ENCODE measurements at places on chromosomes 16 and 17. TPM values are rescaled to one million over a fixed set of nuclear protein-coding genes. Genes with fewer than 3 reads are reported as not detected.

Gene PIRT
- not detected for total RNA-seq

Gene CDH16
- not detected for total RNA-seq

Gene CRHR1
- total RNA-seq = not detected

Gene LGALS9
- 12.7 TPM for total RNA-seq

GRCh38 chr17:79159471-79159870, 84.8 kb downstream of the ENGASE start:
- DNase-seq = no peak

DNA sequence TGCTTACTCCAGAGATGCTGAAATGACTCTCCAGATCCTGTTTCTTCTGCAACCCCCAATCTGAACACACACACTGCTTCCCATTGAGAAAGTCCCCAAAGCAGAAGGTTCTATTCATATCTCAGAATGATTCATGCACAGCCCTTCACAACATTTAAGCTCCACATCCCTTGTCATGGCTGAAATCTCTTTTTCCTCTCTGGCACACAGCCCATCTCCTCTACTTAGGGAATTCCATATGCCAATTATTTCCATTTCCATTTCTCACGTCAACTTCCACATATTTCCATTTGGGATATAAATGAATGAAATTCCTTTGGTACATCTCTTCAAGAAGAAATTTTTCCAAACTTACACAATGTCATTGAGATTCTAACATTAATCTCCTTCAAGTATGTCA, 119.6 kb downstream of the CDH11 start:
- DNase-seq = no peak

GRCh38 chr16:82987767-82988166, 361.0 kb downstream of the CDH13 start:
- no peak for DNase-seq

GRCh38 chr16:64964126-64964540, 157.7 kb downstream of the CDH11 start:
- no peak for DNase-seq

DNA sequence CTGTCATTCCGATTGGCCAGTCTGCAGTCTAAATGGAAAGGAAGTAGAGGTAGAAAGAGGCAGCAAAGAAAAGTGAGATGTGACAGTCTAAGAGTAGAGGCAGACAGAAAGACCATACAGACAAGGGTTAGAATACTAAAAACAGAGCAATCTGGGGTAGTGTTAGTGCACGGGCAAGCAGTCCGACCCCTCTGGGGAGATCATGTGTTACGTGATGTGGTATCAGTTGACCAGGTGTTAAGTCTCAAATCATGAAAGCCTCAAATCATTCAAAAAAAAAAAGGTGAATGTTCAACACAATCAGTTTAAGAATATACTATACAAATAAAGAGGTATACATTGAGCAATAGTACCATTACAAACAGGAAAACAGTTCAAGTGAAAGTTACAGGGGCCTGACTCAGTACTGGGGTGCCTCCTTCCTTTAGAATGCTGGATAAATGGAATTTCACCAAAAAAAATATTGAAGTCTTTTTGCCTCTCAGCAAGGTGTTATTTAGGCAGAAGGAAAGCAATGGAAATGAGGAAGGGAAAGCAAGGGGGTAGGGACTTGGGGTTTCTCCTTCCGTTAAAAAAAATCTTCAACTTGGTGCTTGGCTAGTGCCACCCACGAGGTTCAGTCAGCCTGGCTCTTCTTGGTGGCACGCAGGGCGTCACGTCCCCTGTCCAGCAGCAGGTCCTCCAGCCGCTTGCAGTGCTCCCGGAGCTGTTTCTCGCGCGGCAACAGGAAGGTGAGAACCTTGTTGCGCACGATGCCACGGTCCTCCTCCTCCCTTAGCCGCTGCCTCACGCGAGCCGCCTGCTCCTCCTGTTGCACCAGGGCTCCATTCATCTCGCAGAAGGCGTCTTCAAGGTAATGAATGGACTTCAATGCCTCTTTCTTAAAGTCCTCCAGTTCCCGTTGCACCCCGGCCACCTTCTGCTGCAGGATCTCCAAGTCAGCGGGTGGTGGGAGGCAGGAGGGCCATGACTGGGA, 616 bp downstream of the CCDC182 start:
- no peak for DNase-seq

DNA sequence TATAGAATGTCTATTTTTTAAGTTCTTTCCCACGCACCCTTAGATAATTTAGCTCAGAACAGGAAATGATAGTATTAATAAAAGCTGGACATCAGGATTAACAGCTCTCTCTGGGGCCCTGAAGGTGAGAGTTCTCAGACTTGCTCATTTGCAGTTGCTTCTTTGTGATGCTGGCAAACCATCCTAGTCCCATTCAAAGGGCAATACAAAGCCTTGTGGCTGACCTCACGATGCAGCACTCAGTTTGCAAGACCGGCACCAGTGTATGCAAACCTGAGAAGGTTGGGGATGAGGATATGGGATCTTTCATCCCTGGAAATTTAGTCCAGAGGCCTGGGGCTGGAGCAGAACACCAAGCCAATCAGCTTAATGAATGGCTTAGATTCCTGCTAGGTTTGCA, 29.3 kb downstream of the STH start:
- no peak for DNase-seq

GRCh38 chr16:4293822-4294457, 21.1 kb upstream of the TFAP4 start:
- DNase-seq = no peak

- DNase-seq = no peak
These were observed 12.7 kb upstream of the FOXN1 start for GRCh38 chr17:28493460-28493859.

GRCh38 chr17:28216528-28216927, 102.5 kb upstream of the TMEM97 start:
- DNase-seq = no peak

GRCh38 chr16:69526831-69527655, 38.7 kb upstream of the NFAT5 start:
- no peak for DNase-seq

GRCh38 chr16:59604354-59604753, 870.2 kb upstream of the GOT2 start:
- DNase-seq = no peak

- no peak for DNase-seq
These were observed 74.4 kb downstream of the CCT6B start for GRCh38 chr17:34886831-34887230.

DNA sequence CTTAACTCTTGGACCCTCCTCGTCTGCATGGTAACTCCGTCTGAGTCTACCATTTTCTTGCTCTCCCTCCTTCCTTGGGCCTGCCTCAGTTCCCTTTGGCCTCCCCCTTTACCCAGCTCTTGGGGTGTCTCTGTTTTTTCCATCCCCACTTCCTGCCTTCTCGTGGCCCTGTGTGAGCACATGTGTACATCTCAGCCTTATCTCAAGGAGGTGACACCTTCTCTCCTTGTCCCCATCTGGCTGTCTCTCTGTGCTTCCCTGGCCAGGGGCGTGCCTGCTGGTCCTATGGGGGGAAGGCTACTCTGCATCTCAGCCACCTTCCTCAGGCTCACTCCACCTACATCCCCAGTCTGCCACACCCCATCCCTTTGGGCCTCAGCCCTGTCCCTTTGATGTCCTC, 6.6 kb downstream of the CTF1 start:
- DNase-seq = no peak

GRCh38 chr17:42766124-42766523, 5.1 kb downstream of the RAMP2 start:
- DNase-seq = no peak

DNA sequence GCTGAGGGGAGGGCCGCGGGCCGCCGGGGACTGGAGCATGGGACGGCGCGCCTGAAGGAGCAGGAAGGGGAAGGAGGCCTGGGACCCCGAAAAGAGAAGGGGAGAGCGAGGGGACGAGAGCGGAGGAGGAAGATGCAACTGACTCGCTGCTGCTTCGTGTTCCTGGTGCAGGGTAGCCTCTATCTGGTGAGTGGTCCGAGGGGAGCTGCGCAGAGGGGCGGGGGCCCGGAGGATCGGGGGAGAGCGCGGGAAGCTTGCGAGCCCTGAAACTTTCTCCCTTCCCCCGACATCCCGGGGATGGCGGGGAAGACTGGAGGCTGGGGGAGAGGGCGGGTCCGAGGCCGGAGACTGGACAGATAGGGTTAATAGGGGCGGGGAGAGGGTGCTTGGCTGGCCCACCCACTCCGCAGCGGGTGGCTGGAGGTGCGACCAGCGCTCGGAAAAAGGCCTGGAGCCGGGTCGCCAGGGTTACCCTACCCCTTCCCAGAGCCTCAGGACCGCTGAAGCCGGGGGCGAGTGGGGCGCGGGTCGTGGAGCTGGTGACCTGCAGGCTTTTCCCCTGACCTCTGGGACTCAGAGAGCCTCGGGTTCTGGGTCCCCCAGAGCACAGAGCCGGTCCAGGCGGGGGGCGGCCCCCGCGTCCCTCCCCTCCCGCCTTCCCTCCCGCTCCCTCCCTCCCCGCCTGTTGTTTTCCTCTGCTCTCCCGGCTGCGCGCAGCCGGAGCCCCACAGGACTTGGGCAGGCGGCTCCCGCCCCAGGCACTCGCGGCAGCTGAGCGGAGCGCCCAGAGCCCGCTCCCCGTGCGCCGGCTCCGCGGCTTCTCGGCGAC, 631 bp downstream of the NXPH3 start:
- no peak for DNase-seq

GRCh38 chr17:77282524-77283515, 142.1 kb downstream of the SEC14L1 start:
- DNase-seq = peak; percentile 57

GRCh38 chr16:3101018-3101840, 2.1 kb upstream of the ZSCAN10 start:
- DNase-seq = no peak

- no peak for DNase-seq
These were observed 40.5 kb downstream of the ANKRD11 start for GRCh38 chr16:89449726-89450335.

- DNase-seq = no peak
These were observed 715.0 kb upstream of the CDH8 start for GRCh38 chr16:62751218-62751617.

- no peak for DNase-seq
These were observed 99.2 kb upstream of the TMEM97 start for GRCh38 chr17:28219771-28220170.

GRCh38 chr17:79843816-79844800, 4.9 kb upstream of the CBX4 start:
- peak; percentile 48 for DNase-seq

GRCh38 chr17:74271901-74272561, 2.0 kb upstream of the DNAI2 start:
- no peak for DNase-seq

DNA sequence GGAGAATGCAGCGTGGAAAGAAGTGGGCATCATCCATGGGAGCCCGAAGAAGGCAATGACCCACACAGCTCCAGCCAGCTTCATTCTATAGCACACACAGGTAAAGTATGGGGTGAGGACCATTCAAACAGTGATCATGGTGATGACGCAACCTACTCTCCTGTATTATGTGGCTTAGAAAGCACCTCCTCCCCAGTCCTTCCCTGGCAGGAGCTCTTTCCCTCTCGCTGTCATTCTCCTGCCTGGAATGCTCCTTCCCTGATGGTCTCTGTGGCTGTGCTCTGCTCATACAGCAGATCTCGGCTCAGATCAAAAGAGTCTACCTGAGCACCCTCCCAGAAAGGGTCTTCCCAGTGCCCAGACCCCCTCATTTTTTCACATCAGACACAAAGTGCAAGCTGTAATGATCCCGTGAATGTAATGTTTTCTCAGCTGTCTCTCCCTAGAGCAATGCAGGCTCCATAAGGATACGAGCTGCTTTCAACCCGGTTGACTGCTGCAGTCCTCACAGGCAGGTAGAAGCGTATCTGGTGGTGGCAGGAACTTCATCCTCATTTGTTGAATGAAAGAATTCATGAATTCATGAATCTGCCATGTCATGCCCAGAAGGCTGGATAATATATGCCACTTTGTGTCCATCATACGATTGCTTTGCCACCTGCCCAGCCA, 248.8 kb downstream of the HS3ST3A1 start:
- no peak for DNase-seq

DNA sequence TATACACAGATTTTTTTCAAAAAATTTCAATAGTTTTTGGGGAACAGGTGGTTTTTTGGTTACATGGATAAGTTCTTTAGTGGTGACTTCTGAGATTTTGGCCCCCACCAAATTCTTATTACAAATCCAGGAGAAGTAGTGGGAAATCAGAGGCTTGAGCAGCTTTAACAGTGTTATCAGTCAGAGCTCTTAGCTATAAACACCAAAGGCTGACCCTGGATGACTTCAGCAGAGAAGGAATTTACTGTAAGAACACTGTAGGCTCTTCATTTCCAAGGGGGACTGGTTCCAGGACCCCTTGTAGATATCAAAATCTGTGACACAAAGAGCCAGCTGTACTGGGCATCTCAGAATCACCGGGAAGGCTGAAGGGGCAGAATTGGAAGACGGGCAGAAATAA, 17.8 kb downstream of the MPHOSPH6 start:
- DNase-seq = no peak

GRCh38 chr16:87615621-87616041, 13.3 kb downstream of the JPH3 start:
- DNase-seq = no peak

- DNase-seq = no peak
These were observed 1.6 kb upstream of the XPO6 start for GRCh38 chr16:28213396-28213795.

DNA sequence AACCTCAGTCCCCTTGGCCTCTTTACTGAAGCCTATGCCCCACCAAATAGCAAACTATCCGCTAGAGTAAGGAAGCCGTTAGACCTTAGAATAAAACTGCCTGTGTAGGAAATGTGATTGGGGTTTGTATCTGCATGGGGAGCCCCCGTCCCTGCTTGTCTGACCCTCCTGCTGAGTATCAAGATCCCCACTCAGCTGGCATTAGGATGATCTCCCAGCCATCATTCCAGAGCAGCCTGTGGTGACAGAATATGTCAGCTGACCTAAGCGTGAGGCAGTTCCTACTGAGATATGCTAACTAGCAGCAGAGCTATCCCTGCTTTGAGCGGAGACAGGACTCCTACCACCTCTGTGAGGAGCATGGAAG, 645 bp upstream of the GFOD2 start:
- peak; percentile 52 for DNase-seq

- DNase-seq = no peak
These were observed 5.2 kb downstream of the ARSG start for GRCh38 chr17:68296217-68297191.

DNA sequence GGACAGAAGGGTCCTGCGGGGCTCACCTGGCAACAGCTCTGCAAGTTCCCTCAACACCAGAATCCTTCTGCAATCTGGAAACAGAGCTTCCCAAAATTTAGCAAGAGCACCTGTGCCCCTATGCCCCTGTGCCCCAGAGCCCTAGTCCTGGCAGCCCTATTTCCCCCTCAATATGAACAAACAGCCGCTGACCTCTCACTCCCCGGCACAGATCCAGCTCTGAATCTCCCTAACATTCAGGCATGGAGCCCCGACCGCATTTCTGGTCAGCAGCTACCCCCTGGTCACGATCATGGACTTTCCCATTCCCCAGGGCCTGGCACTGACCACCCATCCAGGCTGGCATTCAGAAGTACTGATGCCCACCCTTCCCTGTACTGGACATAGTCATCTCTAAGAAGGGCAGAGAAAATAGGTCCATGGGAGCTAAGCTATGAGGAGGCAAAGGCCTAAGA, 110.8 kb upstream of the SMURF2 start:
- no peak for DNase-seq

GRCh38 chr16:49183911-49184310, 97.7 kb downstream of the CBLN1 start:
- no peak for DNase-seq

GRCh38 chr17:571224-571623, 143.4 kb downstream of the VPS53 start:
- no peak for DNase-seq
